ENCODE measurements at places on chromosomes 7 and 10.

DNA sequence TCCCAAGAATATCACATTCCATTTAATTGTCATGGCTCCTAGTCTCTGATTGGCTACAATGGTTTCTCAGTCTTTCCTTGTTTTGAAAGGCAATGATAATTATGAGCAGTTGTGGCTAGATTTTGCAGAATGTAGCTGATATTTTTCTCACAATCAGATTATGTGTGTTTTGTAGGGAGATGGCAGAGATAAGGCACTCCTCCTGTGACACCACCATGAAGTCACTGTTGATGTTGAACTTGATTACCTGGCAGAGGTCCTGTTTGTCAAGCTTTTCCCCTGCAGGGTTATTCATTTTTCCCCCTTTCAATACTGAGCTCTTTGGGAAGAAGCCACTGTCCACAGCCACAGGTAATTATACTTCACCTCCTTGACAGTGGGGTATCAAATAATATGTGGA, 602.9 kb upstream of the PFKP start:
- no peak for DNase-seq

- DNase-seq = no peak
Observed at GRCh38 chr10:74855027-74855426, 28.6 kb downstream of the KAT6B start.

DNA sequence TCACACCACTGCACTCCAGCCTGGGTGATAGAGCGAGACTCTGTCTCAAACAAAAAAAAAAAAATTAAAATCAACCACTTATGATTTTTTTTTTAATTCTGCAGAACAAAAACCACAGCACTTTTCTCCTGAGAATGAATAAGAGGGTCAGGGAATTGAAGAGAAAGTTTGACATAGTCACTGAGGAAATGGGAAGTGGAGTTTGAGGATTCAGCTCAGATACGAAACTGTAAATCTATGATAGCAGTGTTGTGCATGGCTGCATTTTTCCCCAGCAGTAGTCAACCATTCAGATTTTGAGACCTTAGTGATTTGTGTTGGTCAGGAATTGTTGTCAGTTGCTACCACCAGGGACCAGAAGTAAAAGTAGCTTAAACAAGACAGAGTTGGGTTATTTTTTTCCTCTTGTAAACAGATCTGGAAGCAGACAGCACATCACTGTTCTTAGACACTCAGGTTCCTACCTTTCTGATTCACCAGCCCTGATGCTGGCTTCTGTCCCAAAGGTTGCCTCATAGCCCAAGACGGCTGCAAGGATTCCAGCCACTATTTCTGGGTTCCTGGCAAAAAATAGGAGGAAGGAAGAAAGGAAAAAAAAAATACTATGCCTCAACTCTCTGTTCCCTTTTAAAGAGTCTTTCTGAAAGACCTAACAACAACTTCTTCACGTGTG, 20.1 kb downstream of the PILRA start:
- DNase-seq = no peak

DNA sequence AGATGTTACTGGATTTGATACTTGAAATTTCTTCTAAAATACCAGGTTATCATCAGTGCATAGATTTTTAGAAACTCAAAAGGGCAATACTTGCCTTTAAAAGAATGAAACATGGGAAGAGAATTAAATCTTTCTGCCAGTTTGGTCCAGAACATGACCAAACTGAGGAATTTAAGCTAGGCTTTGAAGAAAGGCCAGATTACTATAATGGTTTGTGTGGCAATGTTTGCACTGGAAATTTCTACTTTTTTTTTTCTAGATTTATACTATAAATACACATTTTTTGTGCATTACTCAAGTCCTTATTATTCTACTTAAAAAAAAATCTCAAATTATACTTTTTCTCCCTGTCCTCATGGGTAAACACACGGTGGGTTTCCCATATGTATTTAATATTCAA, 9.2 kb downstream of the MKX start:
- DNase-seq = peak; percentile 28

DNA sequence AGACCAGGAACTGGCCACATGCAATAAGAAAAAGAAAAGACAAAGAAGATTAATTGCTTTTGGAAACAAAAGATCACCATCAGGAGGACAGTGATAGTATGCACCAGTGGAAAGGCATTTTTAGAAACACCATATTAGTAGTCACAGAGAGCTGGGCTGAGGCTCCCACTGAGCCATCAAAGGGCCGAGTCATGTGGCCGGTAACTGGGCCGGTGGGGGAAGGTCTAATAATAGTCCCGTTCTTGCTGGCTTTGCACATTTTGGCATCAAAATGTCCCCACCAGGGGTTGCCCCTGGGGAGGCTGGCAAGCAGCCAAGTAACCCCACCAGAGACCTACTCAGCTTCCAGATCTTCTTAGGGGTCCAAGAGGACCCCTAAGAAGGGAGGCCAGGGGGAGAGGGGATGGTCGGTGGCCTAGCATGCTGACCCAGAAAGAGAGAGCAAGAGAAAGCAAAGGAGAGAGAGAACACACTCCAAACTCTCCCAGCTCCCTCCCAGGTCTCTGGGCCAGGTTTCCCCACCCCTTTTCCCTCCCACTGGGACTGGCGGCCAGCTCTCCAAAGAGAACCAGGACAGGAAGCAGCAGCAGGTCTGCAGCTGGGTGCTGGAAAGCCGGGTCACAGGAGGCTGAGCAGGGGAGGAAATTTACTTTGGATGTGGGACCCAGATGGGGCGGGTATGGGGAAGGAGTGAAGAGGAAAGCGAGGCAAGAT, 70.2 kb upstream of the FGFR2 start:
- DNase-seq = no peak

DNA sequence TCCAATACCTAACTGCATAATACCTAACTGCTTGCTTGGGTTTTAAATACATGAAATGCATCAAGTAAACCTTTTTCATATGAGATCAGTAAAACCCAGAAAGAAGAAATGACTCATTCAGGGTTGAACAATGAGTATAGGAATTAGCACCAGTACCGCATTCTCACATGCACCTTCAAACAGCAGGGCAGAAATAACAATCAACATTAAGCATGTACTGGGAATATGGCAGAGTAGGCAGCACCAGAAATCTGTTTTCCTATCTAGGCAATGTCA, 850.3 kb upstream of the SORCS1 start:
- DNase-seq = no peak

- DNase-seq = no peak
Observed at GRCh38 chr7:1853986-1854865, 184.1 kb downstream of the ELFN1 start.

GRCh38 chr10:72242675-72243074, 26.6 kb upstream of the ASCC1 start:
- no peak for DNase-seq

DNA sequence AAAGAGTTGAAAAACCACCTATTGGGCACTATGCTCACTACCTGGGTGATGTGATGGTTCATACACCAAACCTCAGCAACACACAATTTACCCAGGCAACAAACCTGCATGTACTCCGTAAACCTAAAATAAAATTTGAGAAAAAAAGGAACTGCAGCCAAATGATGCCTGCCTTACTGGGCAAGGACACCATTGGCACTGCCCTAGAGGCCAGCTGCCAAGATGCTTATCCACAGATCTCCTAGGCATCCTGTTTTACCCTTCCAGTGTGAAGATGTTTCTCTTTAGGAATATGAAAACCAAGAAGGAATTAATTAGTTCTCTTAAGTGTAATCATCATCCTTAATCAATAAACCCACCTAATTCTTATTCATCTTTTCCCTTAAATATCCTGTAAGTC, 133.4 kb downstream of the ABCA13 start:
- no peak for DNase-seq

GRCh38 chr10:90344226-90344625, 513.6 kb downstream of the HTR7 start:
- no peak for DNase-seq

DNA sequence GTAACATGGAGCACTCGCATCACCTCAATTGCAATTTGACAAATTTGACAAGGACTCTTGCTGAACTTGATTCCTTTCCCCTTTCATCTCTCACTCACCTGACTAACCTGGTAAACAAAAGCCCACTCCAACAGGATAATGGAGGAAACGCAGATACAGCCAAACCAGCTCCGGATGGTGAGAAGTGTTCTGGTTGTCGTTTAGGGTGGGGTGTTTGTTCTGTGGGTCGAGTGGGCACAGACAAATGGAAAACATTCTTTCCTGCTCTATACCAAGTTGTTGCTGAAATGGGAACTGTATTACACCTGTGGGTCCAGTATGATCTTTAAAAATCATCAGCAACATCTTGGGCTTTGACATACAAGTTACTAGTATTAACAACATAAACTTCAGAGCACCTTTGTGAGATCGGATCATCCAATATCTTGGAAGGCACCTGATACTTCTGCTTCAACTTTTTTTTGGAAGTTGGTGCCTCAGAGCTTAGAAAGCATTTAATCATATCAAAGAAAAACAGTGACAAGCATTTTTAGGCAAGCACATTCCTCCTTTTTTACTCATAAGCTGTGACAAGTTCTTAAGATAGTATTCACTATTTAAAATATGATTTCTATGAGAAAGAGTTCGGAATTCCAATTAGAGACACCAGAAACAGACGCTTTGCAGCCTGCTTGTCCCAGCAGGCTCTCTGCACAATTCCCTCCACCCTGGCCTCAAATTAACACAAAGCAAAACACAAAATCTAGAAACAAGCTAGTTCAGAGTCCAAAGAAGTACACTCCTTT, 58.1 kb downstream of the CCDC186 start:
- DNase-seq = no peak

DNA sequence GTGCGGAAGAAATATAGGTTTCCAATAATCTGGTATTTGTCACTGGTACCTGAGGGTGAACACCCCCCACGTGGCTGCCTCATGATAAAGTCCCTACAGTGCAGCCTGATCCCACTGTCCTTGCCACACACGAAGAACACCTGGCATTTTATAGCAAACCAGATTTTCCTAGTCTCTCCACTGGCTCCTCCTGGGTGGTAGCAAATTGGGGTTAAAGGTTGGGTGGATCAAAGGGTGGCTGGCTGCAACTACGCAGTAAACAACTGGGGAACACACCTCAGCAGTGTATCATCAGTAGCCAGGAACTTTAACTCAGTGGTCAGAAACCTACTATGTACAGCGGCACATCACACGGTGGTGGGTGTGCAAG, 10.3 kb downstream of the SEPHS1 start:
- no peak for DNase-seq

- DNase-seq = no peak
Observed at GRCh38 chr7:101913247-101913721, 95.9 kb downstream of the CUX1 start.

DNA sequence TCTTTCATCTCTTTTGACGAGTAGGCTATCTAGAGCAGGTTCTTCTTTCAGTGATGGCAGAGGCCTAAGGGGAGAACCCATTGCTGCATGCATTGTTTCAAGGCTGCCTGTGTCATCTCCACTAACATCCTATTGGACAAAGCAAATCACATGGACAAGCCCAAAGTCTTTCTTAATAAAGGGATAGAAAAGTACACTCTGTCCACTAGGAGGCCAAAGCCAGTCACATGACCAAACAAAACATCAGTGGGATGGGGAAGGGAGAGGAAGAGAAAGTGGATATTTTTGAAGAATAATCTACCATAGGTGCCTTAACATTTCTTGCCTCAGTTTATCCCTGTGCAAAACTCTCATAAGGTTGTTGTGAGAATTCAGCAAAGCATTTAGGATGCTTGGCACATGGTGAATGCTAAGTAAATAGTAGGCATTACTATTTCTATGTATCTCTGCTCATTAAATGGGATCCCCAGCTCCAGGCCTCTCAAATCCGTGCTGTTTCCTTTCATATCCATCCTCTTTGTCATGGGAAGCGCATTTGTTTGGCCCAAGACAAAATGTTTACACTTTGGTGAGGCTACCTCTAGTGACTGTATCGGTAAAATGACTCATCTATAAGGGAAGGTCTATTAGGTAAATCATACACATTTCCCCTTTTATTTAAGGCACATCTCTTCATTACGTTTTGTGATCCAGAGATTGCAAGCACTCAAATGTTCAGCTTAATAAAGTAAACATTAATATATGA, 16.7 kb upstream of the CADPS2 start:
- DNase-seq = no peak

GRCh38 chr10:26946102-26946811, 85.5 kb upstream of the ABI1 start:
- DNase-seq = no peak

DNA sequence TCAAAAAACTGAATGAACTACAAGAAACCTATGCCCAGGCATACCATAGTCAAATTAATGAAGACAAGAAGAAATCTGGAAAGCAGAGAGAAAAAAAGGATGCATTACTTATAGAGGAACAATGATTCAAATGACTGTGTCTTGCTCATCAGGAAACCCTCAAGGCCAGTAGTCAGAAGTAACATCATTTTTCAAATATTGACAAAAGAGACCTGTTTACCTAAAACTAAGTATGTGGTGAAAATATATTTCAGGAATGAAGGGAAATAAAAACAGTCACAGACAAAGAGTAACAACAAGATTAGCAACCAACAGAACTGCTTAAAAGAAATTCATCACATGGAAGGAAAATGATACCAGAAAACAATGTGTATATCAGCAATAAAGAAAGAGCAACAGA, 128.4 kb downstream of the ALOX5 start:
- no peak for DNase-seq

DNA sequence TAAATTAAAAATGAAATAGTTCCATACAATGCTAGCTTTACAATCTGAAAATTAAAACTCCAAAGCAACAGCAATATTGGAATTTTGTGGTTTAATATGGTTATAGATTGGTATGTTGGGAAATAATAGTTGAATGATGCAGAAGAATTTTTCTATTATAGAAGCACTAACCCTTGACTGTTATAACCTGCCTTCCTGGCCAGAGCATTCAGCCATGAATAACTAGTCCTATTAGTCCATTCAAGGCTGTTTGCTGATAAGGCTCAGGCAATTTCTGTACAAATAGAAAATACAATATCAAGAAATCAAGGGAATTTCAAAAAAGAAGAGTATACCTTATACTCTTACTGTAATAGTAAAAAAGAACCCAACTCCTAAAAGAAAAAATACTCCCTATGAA, 101.6 kb upstream of the SP4 start:
- no peak for DNase-seq

DNA sequence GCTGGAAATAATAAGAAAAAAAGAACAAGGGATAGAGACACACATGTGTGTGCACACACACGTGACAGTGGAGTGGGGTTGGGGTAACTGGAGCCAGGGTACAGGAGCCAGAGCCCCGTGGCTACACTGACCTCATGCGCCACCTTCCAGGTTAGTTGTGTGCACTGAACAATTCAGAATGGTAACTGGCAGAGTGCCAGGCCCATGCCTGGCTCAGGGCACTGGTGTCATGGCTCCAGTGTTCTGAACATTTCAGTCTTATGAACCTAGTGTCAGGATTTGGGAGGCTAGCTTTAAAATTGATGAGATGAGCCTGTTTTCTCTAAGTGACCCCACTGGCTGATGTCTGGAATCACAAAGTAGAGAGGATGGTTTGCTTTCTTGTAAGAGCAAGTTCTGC, 269.6 kb downstream of the SORCS3 start:
- DNase-seq = no peak

GRCh38 chr7:157269341-157270059, 67.3 kb upstream of the DNAJB6 start:
- DNase-seq = no peak

Data from AG08396 (cell line).